ENCODE measurements at places on chromosomes 11 and 22.
A peak's percentile ranks its signal among the peaks of the same experiment; 100 is the strongest.

DNA sequence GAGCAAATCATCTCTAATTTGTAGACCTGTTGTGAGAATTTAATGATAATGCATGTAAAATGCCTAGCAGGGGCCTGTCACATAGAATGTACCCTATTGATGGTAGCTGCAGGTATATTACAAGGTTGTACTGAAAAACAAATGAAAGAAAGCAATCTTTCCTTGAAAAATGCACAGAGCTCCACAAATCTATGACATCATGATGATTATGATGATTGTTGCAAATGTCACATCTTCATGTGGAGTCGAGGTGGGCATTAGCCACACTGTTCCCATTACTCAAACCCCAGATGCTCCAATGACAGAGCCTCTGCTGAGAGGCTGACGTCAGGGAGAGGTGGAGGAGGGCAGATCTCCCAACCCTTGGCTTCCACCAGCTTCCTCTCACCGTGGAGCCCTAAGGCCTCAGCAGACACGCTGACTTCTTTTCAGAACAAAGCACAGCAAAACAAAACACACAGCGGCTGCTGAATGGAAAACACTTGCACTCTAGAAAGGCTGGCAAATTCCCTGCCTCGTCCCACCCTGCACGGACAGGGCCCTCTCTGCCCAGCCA, 298.3 kb downstream of the KIRREL3 start:
- no peak for DNase-seq

GRCh38 chr11:12973528-12974181, 35.5 kb upstream of the RASSF10 start:
- DNase-seq: peak; percentile 53

GRCh38 chr11:106076171-106076918, 802 bp downstream of the KBTBD3 start:
- DNase-seq: no peak

- peak; percentile 85 for DNase-seq
Observed at GRCh38 chr22:46071451-46072109, 78.7 kb upstream of the PPARA start.

- no peak for DNase-seq
Observed at GRCh38 chr11:58504232-58504631, 3.7 kb downstream of the OR5B21 start.

DNA sequence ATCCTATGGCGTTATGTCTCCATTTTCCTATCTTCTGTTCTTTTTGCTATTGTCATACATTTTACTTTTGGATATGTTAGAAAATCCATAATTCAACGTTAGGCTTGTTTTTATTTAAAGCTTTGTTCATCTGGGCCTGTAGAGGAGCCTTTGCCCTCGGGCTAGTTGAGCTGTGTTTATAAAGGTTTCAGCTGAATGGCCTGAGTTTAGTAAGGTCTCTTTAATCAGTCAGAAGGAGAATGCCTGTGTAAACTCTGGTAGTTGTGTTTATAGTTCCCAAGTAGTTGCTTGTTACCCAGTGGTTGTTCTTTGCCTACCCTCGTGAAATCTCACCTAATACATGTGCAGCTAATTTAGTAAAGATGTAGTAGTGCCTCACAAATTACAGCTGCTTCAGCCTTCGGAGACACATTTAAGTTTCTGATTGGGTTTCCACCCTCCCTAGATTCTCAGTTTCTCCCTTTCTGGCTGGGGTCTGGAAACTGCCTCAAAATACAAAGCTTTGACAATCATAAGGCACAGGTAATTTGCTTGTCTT, 33.1 kb downstream of the MTMR3 start:
- no peak for DNase-seq

DNA sequence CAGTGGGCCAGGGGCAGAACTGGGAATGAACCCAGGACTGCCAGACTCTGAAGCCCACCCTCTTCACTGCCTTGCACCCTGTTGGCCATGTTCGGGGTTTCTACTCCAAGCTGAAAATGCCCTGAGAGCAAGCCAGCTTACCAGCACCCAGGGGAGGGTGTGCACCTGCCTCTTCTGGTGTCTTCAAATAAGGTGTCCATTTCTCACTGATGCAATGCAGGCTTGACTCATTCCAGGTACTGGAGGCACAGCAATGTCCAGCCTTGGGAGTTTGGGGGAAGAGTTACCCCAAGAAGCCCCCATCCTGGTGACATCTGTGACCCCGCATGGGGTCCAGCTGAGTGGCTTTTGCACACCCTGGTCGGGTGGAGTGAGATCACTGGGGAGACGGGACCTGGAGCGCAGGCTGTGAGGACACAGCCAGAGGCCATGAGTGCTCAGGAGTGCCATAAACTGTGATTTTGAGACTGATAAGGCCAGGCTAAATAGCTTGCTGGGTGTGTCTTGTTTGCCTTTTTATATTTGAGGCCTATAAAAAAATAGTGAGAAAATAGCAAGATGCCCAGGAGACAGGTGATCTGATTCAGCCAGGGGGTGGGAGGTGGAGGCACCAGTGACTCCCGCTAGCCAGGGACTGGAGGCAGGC, 4.6 kb upstream of the CERK start:
- peak; percentile 52 for DNase-seq

- no peak for DNase-seq
Observed at GRCh38 chr11:63548178-63548577, 11.6 kb downstream of the PLAAT4 start.

DNA sequence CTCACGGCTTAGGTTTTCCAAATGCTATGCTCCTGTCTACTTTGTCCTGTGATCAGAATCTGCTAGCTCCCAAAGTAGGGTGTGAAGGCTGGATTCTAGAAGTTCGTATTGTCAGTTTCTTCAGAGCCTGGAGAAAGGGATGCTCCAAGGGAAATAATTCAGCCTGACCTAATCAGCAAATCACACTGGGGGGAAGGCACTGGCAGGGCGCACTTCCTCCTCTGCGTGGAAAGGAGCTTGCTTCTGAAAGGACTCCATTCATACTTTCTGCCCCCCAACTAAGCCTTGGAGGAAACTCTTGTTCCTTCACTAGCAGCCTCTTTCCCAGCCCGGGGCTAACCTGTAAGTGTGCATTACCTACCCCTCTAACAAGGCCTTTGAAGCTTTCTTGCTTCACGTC, 165.9 kb downstream of the NAV2 start:
- no peak for DNase-seq

DNA sequence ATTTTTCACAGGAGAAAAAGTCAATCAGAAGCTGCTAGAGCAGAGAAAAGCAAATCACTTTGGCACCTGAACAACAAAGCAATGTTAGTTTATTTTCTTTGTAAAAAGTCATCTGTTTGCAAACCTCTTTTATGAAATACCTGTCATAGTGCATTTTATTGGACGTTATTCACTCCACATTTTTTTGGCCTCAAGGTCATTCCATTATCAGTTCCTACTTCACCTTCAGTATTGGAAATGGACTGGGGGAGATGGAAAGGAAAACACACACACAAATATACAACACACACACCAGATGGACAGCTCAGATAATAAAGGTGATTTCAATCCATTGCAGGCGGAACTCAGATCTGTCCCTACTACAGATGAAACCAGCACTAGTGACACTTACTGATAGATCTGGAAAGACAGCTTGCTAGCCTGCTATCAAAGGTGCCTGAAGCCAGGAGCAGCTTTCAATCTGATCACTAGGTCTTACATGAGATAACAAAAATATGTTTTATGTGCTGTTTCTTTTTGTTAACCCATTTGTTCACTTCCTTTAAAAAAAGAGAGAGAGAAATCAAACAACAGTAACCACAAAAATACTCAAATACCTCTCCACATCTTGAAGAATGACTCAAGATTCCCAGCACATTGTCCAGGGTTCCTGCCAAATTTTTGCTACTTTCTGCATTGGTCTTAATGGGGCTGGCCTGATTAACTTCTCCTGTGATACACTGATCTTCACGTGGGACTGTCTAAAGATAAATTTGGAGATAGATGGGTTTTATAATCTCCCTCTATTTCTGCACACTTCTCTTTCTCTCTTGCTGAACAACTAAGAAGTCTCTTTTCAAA, 844.3 kb upstream of the TENM4 start:
- no peak for DNase-seq

GRCh38 chr11:8248786-8249185, 14.9 kb downstream of the LMO1 start:
- no peak for DNase-seq

- no peak for DNase-seq
Observed at GRCh38 chr22:44347080-44347479, 34.3 kb upstream of the SHISAL1 start.

- DNase-seq: peak; percentile 80
Observed at GRCh38 chr11:534396-535209, 773 bp downstream of the HRAS start.

DNA sequence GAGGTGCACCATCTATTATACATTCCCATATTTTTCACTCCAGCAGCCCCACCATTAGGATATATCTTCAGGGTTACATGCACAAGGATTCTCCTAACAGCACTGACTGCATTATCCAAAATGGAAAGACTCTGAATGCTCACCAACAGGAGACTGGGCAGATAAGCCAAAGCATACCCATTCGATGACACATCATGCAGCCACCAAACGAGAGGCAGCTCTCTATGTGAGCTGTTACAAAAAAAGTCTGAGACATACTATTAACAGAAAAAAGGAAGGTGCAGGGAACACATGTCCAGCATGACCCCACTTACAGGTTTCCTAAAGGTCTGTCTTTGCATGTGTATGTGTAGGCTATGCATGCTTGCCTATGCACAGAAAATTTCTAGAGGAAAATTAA, 12.4 kb upstream of the SERPIND1 start:
- no peak for DNase-seq

- no peak for DNase-seq
Observed at GRCh38 chr22:25084405-25085107, 115.1 kb upstream of the CRYBB3 start.

GRCh38 chr22:36856792-36857135, 4.0 kb upstream of the NCF4 start:
- DNase-seq: no peak

DNA sequence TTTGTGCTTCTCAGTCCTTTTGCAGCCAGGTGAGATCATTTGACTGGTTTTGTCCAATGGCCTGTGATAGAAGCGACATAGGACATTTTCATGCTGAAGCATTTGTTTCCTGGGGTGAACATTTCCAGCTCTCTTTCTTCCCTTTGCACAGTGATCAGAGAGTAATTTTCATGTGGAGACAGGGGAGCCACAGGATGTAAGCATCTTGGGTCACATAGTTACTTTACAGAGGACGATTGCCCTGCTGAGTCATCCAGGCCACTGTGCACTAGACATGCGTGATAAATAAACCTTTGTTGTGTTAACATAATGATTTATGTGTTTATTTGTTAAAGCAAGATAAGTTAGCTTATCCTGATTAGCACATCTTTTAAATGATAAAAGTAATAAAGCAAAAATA, 263.5 kb upstream of the CCDC179 start:
- DNase-seq: peak; percentile 78

GRCh38 chr22:45892681-45893461, 84.1 kb downstream of the WNT7B start:
- no peak for DNase-seq

DNA sequence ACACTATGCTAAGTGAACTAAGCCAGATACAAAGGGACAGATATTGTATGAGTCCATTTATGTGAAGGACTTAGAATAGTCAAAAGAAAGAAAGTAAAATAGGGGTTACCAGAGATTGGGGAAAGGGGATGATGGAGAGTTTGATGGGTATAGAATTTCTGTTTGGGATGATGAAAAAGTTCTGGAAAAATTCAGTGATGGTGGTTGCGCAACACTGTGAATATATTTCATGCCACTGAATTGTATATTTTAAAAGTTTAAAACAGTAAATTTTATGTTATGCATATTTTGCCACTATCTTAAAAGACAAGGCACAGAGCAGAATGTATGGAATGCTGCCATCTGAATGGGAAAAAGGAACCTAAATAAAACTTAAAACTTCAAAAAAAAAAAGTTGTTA, 29.2 kb downstream of the TESMIN start:
- no peak for DNase-seq

- DNase-seq: no peak
Observed at GRCh38 chr11:71211631-71212030, 40.7 kb downstream of the SHANK2 start.

GRCh38 chr11:9362393-9362863, 22.0 kb upstream of the IPO7 start:
- DNase-seq: peak; percentile 35

GRCh38 chr11:1473011-1473628, 13.5 kb downstream of the MOB2 start:
- DNase-seq: no peak

GRCh38 chr11:1899090-1899489, 7.4 kb upstream of the PRR33 start:
- DNase-seq: no peak

DNA sequence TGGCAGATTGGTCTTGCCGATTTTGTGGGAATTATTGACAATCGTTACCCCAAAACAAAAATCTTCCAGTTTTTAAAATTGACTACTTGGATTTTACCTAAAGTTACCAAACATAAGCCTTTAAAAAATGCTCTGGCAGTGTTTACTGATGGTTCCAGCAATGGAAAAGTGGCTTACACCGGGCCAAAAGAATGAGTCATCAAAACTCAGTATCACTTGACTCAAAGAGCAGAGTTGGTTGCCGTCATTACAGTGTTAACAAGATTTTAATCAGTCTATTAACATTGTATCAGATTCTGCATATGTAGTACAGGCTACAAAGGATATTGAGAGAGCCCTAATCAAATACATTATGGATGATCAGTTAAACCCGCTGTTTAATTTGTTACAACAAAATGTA, 37.2 kb downstream of the IGLL1 start:
- DNase-seq: peak; percentile 39

DNA sequence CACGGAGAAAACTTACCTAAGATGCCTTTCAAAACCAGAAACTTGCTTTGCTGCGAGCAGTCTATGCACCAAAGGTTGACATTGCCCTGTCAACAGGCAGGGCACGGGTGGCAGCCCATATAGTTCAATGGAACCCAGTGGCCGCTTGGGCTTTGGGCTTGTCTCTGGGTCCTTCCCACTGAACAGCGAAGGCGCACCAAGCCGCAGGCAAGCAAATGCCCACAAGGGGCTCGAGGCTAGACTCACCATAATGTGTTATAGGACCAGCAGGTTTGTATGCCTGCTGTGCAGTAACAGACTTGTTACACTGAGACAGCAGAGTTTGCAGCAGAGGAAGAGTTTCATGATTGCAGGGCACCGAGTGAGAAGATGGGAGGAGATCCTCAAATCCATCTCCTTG, 20.3 kb downstream of the CLDN5 start:
- peak; percentile 16 for DNase-seq

- no peak for DNase-seq
Observed at GRCh38 chr11:76361776-76362175, 19.2 kb downstream of the THAP12 start.

DNA sequence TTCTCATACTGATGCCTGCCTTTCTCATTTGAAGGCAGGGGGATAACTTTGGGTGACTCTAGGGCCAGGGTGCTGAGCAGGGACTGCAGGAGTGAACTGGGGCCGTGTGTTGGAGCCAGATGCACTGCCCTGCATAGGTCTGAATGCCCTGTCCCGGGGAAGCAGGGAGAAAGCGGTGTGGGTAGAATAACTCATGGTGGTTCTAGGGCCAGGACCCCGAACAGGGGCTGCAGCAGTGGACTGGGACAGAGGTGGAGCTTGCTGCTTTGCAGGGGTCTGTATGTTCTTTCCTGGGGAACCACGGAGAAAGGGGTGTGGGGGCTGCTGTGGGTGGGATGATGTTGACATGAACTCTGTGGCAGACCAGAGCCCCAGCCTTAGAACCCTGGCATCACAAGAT, 52.9 kb downstream of the GAB4 start:
- DNase-seq: no peak

GRCh38 chr22:45638834-45639746, 32.5 kb upstream of the ATXN10 start:
- DNase-seq: peak; percentile 85

GRCh38 chr22:22031183-22031945, 48.8 kb upstream of the TOP3B start:
- no peak for DNase-seq

All from HT-29 (cell line).